Mucosa of descending colon (tissue), 3 donors: ENCODE measurements at places on chromosomes 2 and 18. TPM values are rescaled to one million over a fixed set of nuclear protein-coding genes. Genes with fewer than 3 reads are reported as not detected.

DNA sequence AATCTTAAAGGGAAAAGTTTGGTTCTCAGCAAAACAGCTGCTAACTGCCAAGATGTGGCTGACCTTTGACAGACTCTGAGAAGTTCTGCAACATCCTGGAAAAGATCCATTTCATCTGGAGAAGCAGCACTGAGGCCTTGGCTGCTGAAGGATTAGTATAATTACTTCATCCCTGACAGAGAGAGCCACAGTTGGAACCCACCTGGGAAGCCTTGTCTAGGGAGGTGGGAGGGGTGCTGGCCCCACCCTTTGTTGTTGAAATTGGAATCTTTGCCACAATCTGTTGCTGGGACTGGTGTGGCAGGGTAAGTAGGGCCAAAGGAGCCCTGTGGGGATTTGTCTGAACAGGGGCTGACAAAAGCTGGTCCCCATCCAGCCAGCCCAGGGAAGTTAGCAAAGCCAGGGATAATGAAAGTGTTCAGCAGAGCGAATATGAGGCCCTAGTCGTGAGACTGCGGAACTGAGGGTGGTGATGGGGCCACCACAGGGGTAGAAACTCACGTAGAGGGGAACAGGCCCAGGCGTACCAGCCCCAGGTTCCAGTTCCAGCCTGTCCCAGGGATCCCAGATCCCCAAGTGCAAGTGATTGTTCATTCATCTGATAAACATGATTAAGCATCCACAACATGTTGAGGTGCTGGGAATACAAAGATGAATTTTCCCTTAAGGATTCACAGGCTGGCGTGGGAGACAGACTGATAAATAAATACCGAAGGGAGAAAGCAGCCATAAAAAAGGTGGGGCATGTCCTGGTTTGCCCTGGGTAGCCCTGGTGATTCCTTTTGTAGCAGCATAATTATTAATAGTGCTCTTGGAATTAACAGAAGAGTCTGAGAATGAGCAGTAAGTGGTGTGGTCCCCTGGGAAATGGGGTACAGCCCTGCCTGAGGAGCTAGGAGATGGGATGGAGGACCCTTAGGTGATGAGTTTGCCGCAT lies 60.0 kb downstream of the MYO1B start:
- DNase-seq, result peak; percentile 46

- DNase-seq, result no peak
Observed at GRCh38 chr2:12007282-12007681, 260.9 kb downstream of the LPIN1 start.

DNA sequence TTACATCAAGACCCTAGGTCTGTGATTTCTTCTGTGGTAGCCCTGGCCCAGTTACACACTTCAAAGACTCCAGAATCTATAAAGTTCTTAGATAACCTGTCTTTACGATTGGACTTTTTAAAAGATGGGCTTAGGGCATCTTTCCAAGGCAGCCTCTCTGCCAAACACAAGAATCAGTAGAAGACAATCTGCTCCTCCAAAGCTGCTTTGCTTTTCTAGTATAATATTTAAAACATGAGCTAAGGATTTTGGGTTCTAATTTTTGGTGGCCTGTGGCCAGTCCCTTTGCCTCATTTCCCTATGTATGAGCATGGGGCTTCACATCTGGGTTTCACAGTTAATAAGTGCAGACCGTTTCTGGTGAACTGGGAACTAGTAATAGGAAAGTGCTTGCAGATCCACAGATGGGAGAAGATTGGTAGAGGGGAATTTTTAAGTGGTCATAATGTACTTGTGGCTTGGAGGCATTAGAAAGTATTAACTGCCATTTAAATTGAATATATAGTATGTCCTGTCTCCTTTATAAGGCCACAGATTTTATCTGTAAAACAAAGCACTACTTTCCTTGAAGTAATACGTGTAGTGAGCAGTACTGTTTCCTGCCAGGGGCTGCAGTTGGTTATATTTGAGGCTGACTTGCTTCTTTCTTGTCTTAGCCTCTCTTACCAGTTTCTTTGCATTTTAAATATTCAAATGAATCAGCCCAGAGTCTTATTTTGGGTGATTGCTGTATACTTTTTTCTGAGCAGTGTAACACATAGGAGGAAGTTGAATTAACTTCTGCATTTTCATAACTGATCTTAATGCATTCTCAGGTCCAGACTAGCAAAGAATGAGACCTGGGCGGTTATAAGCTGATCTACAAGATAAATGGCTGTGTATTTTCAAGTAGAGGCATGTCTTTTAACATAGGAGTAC lies 1.5 kb downstream of the ARPC2 start:
- DNase-seq, result no peak

Gene DYTN
- not detected for total RNA-seq

Gene LIPG
- 13.8 TPM for total RNA-seq

DNA sequence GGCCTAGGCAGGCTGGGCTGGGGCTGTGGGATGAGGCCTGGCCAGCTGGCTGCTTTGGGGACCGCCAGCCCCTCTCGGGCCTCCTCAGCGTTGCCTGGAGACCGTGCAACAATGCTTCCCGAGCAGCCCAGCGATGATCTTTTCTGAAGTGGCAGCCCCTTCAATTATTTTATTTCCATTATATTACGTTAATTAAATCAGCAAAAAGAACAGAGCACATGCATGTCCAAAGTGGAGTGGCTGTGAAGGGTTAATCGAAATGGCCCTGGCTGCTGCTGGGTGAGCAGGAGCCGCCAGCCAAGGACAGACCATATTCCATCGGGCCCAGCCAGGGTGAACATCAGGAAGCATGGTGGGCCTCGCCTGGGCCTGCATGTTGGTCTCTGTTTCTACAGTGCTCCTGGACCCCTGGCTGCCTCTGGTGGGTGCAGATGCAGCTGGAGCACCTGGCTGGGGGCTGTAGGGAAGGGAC lies 245.5 kb downstream of the MYCN start:
- no peak for DNase-seq

GRCh38 chr2:99573634-99574251 lies 83.9 kb upstream of the REV1 start:
- DNase-seq, result no peak

GRCh38 chr2:106126705-106127281 lies 67.3 kb downstream of the UXS1 start:
- no peak for DNase-seq

DNA sequence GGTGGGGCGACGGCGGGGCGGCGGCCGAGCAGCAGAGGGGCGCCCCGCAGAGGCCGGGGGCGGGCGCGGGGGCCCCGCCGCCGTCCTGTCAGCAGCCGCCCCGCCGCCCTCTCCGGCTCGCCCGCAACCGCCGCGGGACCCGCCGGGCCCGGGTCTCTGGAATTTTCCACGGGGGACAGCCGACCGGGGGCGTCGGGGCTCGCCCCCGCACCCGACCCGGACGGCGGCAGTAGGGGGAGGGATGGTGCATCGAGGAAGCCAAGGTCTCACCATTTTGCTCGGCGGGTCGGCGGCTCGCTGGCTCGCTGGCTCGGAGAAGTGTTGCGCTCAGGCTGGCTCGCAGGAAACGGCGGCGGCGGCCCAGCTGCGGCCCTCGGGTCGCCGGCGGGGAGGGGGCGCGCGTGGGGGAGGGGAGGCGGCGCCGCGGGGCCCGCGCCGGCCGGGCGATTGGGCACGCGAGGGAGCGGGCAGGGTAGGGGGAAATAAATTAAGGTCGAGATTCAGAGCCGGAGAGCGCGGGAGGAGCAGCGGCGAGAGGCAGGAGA lies 405 bp downstream of the PPP3R1 start:
- peak; percentile 72 for DNase-seq

DNA sequence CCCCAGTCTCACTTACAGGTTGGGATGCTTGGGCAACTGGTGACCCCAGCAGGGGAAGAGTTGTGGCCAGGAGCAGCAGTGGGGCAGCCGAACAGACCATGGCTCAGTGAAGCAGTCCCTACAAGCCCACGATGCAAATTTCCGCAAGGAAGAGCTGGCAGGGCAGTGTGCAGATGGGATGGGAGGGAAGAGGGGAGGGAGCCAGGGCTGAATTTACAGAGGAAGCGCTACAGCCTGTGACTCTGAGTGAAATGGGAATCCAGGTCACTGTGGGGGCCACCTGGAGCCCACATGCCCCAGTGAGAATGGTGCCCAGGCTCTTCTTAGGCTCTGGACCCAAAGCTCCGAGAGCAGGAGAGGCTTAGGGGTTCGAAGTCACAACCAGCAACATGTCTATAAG lies 27.0 kb upstream of the SELENOI start:
- DNase-seq, result no peak

Gene NPPC
- 2.7 TPM for total RNA-seq

GRCh38 chr18:3806656-3807055 lies 356.7 kb downstream of the TGIF1 start:
- DNase-seq, result no peak

DNA sequence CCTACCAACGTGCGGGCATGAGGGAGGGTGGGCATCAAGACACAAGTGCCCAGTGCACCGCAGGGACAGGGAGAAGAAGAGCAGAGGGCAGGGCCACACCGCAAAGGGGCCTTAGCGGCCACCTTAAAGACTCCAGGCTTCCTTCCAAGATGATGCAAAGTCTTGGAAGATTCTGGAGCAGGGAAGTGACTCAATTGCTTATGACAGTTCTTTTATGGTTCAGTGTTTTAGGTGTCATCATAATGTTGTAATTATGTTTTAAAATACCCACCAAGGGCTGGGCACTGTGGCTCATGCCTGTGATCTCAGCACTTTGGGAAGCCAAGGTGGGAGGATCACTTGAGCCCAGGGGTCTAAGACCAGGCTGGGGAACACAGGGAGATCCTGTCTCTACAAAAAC lies 44.5 kb upstream of the SEMA4C start:
- no peak for DNase-seq

- no peak for DNase-seq
Observed at GRCh38 chr2:222561817-222562645, 93.9 kb downstream of the FARSB start.

GRCh38 chr2:54574107-54574859 lies 118.2 kb downstream of the SPTBN1 start:
- DNase-seq, result peak; percentile 80

- peak; percentile 82 for DNase-seq
Observed at GRCh38 chr2:84880645-84881521, at the start of gene TRABD2A. Gene TRABD2A (minus strand): TSS chr2:84881084. CDS start chr2:84881039, 45 bp downstream.

DNA sequence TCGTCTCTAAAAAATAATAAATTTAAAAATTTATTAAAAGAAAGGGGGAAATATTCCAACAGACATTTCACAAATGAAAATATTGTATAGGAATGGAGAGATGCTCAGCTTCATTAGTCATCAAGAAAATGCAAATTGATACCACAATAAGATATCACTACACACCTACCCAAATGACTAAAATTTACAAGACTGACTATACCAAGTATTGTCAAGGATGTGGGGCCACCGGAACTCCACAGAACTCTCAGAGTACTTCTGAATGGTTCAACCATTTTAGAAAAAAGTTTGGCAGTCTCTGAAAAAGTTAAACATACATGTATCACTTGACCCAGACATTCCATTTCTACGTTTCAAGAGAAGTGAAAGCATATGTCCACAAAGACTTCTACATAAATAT lies 163.4 kb downstream of the EHBP1 start:
- no peak for DNase-seq

DNA sequence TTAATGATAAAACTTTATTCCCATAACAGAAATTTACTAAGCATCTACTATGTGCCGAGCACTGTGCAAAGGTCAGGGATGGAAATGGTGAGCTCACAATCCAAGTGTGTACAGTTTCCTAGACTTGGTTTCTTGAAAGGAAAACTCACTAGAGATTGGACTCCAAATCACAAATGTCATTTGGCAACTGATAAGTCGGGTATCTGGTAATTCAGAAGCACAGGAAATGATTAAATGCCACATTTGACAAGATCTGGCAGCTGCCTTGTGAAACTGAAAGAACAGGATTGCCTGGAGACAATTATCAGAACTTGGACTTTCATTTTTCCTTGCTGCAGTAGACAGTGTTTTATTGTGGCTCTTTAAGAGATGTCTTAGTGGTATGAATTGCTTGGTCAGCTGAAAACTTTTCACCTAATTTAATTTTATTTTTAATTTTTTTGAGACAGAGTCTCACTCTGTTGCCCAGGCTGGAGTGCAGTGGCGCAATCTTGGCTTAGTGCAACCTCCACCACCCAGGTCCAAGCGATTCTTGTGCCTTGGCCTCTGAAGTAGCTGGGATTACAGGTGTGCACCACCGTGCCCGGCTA lies 19.2 kb downstream of the ITGA6 start:
- no peak for DNase-seq
